Effector CD4-positive, alpha-beta T cell (primary cell): ENCODE measurements at places on chromosomes 5 and 9.

DNA sequence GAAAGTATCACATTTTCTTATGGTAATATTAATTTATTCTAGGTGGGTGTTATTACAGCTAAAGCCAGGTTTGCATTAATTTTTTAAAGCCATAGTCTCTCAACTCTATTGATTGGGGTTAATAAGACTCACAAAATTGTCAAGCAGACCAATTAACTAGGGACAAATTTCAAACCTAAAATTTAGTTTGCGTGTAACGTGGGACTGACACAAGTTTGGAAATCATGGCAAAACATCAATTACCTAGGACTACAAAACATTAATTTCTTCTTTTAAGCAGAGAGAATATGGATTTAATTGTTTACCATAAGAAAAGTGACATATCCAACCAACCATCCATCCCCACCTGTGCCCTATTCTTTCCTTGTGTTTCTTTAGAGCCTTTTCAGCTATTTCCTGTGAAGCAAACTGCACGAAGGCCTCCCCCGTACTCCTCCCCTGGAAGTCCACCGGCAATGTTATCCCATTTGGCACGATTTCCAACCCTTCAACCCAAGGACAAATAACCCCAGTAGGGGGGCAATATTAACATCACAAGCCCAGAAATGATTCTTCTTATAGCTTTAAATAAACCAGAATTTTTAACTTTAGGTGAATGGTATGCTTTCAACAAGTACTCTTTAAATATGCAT, 4.4 kb downstream of the HNRNPH1 start:
- DNase-seq, result no peak

GRCh38 chr5:115179030-115179393, 9.3 kb upstream of the TRIM36 start:
- no peak for DNase-seq

DNA sequence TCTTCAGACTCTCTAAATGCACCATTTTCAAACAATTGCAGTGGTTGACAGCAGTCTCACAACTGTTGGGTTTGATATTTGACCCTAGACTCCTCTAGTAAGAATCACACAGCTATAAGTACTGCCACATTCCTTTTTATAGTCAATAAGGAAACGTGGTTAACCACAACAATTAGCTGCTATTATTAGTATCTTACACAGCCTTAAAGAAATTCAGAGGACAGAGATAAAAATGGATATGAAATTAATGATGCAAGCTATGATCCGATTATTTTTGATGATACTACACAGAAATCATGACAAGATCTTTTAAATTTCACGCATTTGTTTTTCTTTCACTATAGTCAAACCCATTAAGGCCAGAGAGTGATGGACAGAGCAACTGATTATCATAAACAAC, 288.6 kb upstream of the C9orf72 start:
- no peak for DNase-seq

DNA sequence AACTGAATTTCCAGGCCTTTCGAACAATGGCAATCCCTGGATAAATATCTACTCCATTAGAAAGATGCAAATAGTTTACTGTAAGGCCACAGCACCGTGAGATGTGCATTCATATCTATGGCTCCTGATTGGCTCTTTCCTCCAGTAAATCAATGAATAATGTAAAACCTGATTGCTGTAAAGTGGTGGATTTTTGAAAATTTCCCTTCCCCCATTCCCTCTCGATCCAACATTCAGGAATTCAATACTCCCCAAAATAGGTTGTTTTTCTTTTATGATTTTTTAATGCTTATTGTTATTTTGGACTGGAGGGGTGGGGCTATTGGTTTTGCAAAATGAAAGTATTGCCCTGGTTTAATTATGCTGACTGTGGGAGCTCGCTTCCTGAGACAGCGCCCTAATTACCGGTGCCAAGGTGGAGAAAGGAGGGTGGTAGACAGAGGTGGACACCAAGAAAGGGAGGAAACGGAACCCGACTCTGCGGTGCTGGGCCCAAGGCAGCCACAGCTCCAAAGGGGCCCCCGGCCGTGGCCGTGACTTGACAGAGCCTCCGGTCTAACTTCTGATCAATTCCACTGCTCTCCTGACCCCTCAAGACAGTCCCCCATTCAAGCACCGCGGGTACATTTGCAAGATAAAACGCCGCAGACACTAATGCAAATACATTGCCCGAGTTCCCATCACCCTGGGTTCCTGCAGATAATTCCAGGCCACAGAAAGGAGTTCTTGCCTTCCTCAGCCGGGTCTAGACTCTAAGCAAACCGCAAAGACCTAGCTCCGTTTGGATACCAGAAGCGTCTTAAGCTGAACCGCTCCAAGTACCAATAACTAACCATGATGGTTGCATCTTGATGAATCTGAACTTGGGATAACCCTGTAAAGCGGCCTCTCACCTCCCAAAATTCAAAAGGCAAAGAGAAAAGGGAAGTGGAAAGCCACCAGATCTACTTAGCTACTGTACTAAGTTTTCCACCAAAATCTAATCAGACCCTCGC, 211.2 kb downstream of the MEF2C start:
- no peak for DNase-seq

- DNase-seq, result no peak
Observed at GRCh38 chr9:137218754-137219271, 3.2 kb downstream of the RNF208 start.

DNA sequence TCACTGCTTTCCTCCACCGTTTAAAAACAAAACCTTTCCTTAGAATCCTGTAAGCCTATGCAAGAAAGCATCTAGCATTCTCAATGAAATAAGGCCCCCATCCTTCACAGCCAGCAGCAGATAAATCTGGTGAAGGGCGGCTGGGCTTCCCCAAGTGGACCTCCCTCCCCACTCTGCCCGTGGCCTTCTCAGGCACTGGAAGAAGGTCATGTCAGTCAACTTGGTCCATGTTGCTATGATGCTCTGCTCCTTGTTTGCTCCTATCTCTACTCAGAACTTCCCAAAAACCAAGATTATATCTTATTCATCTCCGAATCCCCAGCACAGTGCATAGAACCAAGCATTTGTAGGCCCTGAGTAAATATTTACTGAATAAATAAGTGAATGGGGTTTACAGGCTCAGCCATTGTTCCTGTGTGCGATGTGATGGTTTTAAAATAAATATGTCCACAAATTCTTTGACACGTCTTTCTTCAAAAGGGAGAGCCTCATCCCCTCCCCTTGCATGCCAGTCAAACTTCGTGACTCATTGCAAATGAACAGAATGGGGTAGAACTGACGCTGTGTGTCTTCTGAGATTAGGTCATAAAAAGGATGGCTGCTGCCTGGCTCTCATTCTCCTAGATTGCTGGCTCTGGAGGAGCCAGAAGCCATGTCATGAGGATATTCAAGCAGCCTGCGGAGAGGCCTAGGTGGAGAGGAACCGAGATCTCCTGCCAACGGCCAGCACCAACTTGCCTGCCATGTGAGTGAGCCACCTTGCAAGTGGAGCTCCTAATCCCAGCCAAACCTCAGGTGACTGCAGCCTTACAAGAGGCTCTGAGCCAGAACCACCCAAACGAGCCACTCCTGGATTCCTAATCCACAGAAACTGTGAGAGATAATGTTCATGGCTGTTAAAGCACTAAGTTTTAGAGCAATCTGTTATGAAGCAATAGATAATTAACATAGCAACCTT, 70.5 kb downstream of the MED27 start:
- no peak for DNase-seq

DNA sequence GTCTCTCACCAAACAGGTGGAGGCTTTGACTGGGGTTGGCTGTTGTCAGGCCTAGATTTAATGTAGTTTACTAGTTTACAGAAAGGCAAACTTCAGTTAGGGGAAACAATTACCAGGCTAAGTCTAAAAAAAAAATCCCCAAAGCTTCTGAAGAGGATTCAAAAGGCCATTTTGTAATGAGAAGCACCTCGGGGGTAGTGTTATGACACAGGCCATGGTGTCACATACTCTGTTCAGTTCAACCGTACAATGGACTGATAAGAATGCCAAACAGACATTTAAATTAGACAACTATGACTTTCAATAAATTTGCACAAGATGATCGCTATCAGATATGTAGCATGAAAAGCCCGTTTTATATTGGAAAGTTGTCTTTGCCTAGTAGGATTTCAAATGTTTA, 120.1 kb upstream of the PCA3 start:
- no peak for DNase-seq

- no peak for DNase-seq
Observed at GRCh38 chr5:61744690-61745619, 412.9 kb downstream of the ZSWIM6 start.

GRCh38 chr5:10421896-10422691, 19.6 kb upstream of the ROPN1L start:
- no peak for DNase-seq

DNA sequence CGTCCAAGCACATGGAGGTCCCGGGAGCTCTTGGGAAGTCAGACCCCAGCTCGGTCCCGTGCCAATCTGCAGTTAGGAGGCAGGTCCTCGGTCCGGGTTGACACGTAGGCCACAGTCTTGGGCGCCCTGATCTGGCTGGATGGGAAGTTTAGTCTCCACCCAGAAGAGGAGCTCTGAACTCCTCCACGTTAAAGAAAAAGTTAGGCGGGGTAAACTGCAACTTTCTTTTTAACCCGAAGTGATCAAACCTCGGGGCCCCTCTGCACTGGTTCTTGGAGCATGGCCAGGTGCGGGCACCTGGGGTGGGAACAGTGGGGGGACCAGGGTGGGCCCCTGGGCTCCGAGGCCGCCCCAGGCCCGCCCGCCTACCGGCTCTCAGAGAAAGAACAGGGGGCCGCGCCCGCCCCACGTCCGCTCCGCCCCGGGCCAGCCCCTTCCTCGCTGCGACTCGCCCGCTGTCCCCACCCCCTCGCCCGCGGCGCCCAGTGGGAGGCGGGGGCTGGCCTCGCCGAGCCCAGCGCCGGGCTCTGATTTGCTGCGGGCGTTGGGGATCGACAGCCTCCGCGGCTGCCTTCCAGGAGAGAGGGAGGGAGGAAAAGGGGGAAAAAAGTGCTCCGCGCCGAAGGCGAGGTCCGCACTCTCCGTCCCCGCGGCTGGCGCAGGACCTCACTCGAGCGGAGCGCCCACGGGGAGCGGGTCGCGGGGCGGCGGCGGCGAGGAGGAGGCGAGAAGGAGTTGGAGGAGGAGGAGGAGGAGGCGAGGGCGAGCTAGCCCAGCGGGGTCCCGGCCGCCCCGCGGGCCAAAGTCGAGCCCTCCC, at the start of gene COL5A1:
Gene COL5A1, plus strand, starts transcription at position 631 of the 817 bp plus-strand sequence. CDS start 385 bp downstream, outside the sequence.
- peak; percentile 14 for DNase-seq

GRCh38 chr5:7851617-7852289, 820 bp upstream of the CFAP90 start:
- no peak for DNase-seq

DNA sequence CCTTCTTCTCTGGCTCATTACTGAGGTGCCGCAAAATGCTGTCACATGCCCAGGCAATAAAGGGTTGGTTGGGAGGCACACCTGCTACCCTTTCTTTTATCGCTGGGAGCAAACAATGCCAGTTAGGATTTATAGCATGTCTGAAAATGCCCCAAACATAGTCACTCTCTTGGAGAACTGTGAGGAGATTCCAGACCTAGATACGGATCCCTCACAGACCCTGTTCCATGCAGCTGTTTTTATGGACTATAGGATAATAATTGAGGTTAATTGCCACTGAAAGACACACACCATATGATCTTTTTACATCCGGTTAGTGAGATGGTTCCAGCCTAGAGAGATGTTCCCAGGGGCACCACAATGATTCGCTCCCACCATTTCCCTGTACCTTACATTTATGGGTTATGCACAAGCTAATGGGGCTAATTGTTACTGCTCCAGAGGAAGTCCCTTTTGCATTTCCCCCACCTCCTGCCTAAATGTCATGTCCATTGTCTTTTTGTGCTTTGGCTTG, 318.1 kb downstream of the PIK3R1 start:
- DNase-seq, result no peak

DNA sequence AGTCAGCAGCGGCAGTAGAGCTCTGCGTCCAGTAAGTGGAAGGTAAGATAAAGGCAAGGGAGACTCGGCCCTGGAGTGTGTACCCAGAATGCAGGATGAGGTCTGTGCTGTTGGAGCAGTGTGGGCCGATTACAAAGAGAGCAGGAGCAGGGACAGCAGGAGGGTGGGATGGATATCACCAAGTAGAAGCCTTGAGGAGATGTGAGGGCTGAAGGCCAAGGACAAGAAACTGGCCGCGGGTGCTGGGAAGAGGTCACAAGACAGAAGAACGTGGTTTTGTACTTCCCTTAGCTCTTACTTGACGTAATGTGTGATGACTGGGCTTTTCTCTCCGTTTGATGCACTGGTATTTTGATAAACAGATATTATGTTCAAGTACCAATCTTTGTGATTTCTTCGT, 43.7 kb downstream of the OR2V1 start:
- DNase-seq, result no peak

GRCh38 chr9:125404733-125405132, 143.1 kb downstream of the GAPVD1 start:
- DNase-seq, result no peak

GRCh38 chr9:70677055-70677735, 262.7 kb upstream of the KLF9 start:
- no peak for DNase-seq

DNA sequence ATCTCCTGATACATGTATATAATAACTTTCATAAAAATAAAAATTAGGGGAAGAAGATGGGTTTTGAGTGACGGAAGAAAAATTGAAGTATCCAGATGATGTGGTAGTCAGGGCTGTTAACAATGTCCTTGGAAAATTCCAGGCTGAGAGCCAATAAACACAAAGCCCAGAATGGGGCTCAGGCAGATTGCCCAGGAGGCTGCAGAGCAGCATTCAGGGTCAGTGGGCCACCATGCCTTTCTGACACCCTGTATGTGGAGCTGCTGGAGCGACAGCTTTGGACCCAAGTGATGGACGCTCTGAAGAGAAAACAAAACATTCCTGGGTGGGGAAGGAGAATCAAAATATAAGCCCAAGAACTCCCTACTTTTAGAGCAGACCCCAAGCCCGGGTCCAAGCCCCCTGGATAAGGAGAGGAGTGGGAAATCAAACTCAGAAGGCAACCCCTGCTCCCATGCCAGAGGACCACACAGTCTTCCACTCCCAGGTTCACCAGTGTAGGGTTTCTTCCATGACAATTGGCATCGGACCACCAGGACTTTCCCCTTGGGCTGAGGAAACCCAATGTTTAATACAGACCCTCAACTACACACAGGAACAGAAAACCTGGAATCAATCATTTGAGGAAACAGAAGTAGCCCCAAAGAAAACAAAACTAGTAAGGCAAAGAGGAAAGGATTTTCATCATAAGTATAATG, 45.7 kb upstream of the SPATA31C2 start:
- no peak for DNase-seq
